Suppressor macrophage treated with lipopolysaccharide for 1 hour (primary cell): ENCODE measurements at places on chromosomes 5 and 9.

GRCh38 chr5:32323741-32324140 lies 11.0 kb upstream of the MTMR12 start:
- DNase-seq, result no peak

GRCh38 chr5:109619606-109620005 lies 70.1 kb upstream of the MAN2A1 start:
- no peak for DNase-seq

DNA sequence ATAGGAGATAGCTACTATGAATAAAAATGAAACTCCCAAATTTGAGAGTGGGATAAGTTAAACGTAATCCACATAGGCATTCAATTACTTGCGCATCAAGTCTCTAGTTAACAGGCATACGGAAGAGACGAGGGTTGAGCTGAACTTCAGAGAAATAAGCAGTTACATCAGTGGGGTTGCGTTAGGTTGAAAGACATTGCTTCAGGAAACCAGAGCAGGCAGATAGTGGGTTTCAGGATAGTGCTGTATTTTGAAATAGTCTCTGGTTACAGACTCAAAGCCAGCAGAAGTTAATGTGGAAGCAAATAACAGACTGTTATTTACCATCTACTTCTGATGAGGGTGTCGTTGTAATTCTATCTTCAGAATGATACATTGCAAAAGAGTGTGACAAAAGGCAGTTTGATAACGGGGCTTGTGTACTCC lies 533.4 kb downstream of the PDE4D start:
- DNase-seq, result no peak

- DNase-seq, result peak; percentile 74
Measured at GRCh38 chr5:100852988-100853449, 50.1 kb downstream of the ST8SIA4 start.

- DNase-seq, result no peak
Measured at GRCh38 chr9:82488313-82489200, 500.0 kb downstream of the SPATA31D1 start.

GRCh38 chr9:20559231-20559890 lies 62.9 kb downstream of the MLLT3 start:
- DNase-seq, result no peak

- DNase-seq, result no peak
Measured at GRCh38 chr5:96312383-96312782, 120.7 kb downstream of the PCSK1 start.
